ENCODE measurements at places on chromosomes 3 and 15. TPM values are rescaled to one million over a fixed set of nuclear protein-coding genes. Genes with fewer than 3 reads are reported as not detected.

DNA sequence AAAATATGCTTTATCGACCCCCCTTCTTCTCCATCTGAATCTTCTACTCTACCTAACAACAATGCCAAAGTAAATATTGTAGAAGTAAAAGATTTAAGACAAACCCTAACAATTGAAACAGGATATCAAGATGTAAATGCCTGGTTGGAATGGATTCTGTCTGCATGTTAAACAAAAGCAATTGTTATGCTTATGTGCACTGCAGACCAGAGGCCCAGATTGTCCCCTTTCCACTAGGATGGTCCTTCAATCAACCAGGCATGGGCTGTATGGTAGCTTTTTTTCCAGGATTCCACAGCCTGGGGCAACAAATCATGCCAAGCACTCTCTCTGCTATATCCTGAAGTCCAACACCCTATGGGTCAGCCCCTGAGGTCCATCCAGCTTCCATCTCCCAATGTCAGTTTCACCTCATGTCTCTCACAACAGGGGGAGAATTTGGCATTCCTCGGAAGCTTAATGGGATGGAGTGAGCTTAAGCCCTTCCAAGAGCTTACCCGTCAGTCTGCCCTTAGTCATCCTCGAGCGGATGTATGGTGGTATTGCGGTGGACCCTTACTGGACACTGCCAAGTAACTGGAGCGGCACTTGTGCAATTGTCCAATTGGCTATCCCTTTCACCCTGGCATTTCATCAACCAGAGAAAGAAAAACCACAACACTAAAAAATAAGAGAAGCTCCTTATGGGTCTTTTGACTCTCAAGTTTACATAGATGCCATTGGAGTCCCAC lies 36.2 kb downstream of the ZNF589 start:
- no peak overlapping the region for H3K4me3 ChIP-seq
- no peaks in the 10 kb centered on the region for H3K36me3 ChIP-seq
- no peaks in the 10 kb centered on the region for H3K27me3 ChIP-seq
- no peak overlapping the region for H3K27ac ChIP-seq
- DNase-seq = no peak

- peaks cover 4% of the 10 kb centered on the region for H3K4me1 ChIP-seq
- no peak overlapping the region for H3K27ac ChIP-seq
- no peaks in the 10 kb centered on the region for H3K36me3 ChIP-seq
Observed at GRCh38 chr3:115512565-115513415, 110.5 kb upstream of the GAP43 start.

DNA sequence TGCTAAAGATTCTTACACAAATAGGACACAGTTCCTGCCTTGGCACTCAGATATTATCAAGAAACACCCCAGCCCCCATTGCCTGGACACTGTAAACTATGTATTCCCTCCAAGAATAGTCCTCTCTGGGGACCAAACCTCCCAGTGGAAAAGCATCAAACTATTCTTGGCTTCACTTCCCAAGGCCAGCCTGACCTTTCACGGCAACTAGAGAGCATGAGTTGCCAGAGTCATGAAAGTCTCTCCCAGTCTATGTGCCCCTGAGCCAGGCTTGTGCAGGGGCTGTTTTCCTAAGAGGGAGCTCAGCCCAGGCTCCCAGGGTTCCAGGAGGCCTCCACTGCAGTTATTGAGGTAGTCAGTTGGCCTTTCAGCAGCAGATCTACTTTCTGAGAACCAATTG lies 251.9 kb upstream of the TGFBR2 start:
- H3K4me3 ChIP-seq = no peak overlapping the region
- H3K36me3 ChIP-seq = no peaks in the 10 kb centered on the region
- no peaks in the 10 kb centered on the region for H3K27me3 ChIP-seq
- DNase-seq = no peak
- peaks cover 24% of the 10 kb centered on the region for H3K4me1 ChIP-seq

The SLC22A14 gene
- total RNA-seq = not detected

- peak within 1 kb of the TSS; percentile 37 for H3K4me3 ChIP-seq
- H3K27me3 ChIP-seq = peaks cover 17% of the 10 kb centered on the region
- H3K36me3 ChIP-seq = no peaks in the 10 kb centered on the region
- no peaks in the 10 kb centered on the region for H3K4me1 ChIP-seq
- peak within 1 kb of the TSS; percentile 36 for H3K27ac ChIP-seq
- DNase-seq = peak; percentile 26
Observed at GRCh38 chr15:76011627-76012551, at the start of gene NRG4. NRG4 (minus strand) TSS chr15:76012424; CDS start chr15:76011230, 1,194 bp downstream.

The SHC4 gene
- 0.96 TPM for total RNA-seq

DNA sequence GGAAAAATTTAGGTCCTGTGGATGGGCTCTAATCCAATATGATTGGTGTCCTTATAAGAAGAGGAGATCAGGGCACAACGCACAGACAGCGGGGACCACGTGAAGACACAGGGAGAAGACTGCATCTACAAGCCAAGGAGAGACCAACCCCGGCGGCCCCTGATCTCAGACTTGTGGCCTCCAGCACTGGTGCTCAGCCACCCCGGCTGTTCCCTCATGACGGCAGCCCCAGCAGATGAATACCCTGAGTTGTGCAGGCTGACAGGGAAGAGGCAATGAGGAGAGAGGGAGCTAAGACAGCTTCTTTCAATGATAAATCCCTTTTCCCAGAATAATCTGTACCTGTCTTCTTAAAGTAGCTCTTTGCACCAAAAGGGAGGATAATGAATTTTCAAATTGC lies 33.3 kb upstream of the CGNL1 start:
- H3K27me3 ChIP-seq = no peaks in the 10 kb centered on the region
- no peaks in the 10 kb centered on the region for H3K4me1 ChIP-seq
- no peak overlapping the region for H3K27ac ChIP-seq

- no peak overlapping the region for H3K4me3 ChIP-seq
- H3K27me3 ChIP-seq = no peaks in the 10 kb centered on the region
- no peaks in the 10 kb centered on the region for H3K36me3 ChIP-seq
- no peak overlapping the region for H3K27ac ChIP-seq
- DNase-seq = no peak
Observed at GRCh38 chr3:173745952-173746682, 348.6 kb downstream of the NLGN1 start.

The LRRN1 gene
- 0.32 TPM for total RNA-seq

- H3K36me3 ChIP-seq = no peaks in the 10 kb centered on the region
- H3K27ac ChIP-seq = no peak overlapping the region
- no peaks in the 10 kb centered on the region for H3K4me1 ChIP-seq
- no peak overlapping the region for H3K4me3 ChIP-seq
Observed at GRCh38 chr3:11953778-11954177, 50.4 kb upstream of the SYN2 start.

GRCh38 chr3:179447251-179447650 lies 4.0 kb downstream of the GNB4 start:
- H3K27ac ChIP-seq = no peak overlapping the region
- no peaks in the 10 kb centered on the region for H3K4me1 ChIP-seq
- no peaks in the 10 kb centered on the region for H3K36me3 ChIP-seq
- no peak for DNase-seq

GRCh38 chr3:188097791-188098190 lies 56.2 kb upstream of the LPP start:
- DNase-seq = no peak
- H3K4me1 ChIP-seq = no peaks in the 10 kb centered on the region
- H3K27me3 ChIP-seq = no peaks in the 10 kb centered on the region
- H3K36me3 ChIP-seq = no peaks in the 10 kb centered on the region
- no peak overlapping the region for H3K27ac ChIP-seq
- H3K4me3 ChIP-seq = no peak overlapping the region

DNA sequence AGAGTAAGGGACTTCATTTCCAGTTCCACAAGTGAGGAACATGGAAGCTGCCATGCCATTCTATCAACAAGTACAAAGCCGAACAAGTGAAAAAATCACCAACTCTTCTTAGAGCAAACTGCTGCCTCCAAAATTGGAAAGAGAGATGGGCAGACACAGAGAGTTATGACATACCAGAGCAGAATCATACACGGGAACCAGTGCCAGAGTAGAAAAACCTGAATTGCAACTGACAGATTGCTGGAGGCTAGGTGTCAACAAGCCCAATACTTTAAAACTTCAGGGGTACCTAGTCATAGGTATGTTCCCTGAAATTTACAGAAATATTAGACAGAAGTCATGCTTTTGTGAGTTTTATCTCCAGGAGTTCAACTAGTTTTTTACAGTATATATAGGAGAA lies 62.0 kb downstream of the TTBK2 start:
- no peak overlapping the region for H3K4me3 ChIP-seq
- no peaks in the 10 kb centered on the region for H3K4me1 ChIP-seq
- no peaks in the 10 kb centered on the region for H3K27me3 ChIP-seq
- no peaks in the 10 kb centered on the region for H3K36me3 ChIP-seq
- no peak overlapping the region for H3K27ac ChIP-seq

- H3K36me3 ChIP-seq = no peaks in the 10 kb centered on the region
- H3K27me3 ChIP-seq = no peaks in the 10 kb centered on the region
- no peak overlapping the region for H3K27ac ChIP-seq
Observed at GRCh38 chr15:50452927-50453326, 28.7 kb downstream of the USP8 start.

DNA sequence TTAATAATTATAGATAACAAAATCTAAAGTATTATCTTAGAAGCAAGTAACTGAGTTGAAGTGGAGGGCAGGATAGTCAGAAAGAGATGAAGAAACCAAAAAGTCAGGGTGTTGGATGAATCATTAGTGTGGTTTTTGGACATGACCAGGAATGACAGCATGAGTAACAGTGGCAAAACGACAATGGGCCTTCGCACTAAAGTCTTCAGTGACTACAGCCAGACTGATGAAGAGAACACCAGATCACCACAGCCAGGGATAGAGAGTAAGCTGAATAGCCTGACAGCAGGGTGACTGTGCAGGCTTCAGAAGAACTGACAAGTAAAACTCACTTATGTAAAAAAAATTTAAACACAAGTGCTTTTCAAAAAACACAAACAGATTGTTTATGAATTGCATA lies 96.0 kb upstream of the MELTF start:
- DNase-seq = no peak
- H3K4me3 ChIP-seq = no peak overlapping the region
- H3K4me1 ChIP-seq = no peaks in the 10 kb centered on the region
- no peaks in the 10 kb centered on the region for H3K36me3 ChIP-seq
- no peaks in the 10 kb centered on the region for H3K27me3 ChIP-seq
- no peak overlapping the region for H3K27ac ChIP-seq

GRCh38 chr3:48112813-48113212 lies 75.4 kb downstream of the CDC25A start:
- no peaks in the 10 kb centered on the region for H3K4me1 ChIP-seq
- H3K27me3 ChIP-seq = no peaks in the 10 kb centered on the region
- H3K27ac ChIP-seq = peak overlapping the region; percentile 36
- DNase-seq = no peak
- H3K4me3 ChIP-seq = no peak overlapping the region

The CIB2 gene
- 10.3 TPM for total RNA-seq

GRCh38 chr15:69718916-69719315 lies 266.3 kb downstream of the RPLP1 start:
- DNase-seq = no peak
- no peak overlapping the region for H3K4me3 ChIP-seq
- H3K27ac ChIP-seq = peak overlapping the region; percentile 38
- no peaks in the 10 kb centered on the region for H3K36me3 ChIP-seq
- H3K4me1 ChIP-seq = peaks cover under 1% of the 10 kb centered on the region
- H3K27me3 ChIP-seq = no peaks in the 10 kb centered on the region

DNA sequence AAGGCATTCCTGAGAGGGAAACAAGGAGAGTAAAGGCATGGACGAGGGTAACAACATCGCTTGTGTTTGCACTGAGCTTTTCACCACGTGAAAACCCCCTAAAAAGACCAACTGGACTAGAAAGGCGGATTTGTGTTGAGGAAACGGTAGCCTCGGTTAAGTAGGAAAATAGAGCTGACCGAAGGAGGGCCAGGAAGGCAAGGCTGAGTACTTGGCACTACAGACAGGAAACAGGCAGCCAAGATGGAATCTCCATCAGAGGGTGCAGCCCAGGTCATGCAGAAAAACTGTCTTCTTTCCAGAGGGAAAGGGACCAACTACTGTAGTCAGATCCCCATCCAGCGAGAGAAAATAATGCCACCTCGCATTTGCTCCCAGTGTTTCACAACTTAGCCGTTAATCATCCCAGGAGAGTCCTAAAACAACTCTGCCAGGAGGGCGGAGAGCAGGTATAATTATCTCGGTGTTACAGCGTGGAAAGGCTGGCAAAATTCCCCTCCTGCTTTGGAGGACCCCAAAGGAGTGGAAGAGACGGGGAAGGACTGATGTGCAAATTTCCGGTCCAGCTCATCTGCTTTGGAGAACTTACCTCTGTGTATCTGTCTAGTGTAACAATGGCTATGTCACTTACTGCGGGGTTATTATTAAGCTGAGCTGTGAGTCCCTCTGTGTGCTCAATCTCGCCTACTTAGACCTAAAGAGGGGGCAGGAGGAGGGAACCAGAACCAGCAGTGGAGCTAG lies 77.2 kb downstream of the MYO1E start:
- DNase-seq = no peak
- H3K4me1 ChIP-seq = peaks cover 76% of the 10 kb centered on the region
- H3K27ac ChIP-seq = peak overlapping the region; percentile 76
- H3K4me3 ChIP-seq = no peak overlapping the region
- no peaks in the 10 kb centered on the region for H3K27me3 ChIP-seq

The RETNLB gene
- total RNA-seq = 62.7 TPM

- no peaks in the 10 kb centered on the region for H3K27me3 ChIP-seq
- H3K4me1 ChIP-seq = peaks cover 8% of the 10 kb centered on the region
- no peak for DNase-seq
- no peak overlapping the region for H3K4me3 ChIP-seq
Observed at GRCh38 chr15:84647726-84648125, 6.4 kb downstream of the WDR73 start.

DNA sequence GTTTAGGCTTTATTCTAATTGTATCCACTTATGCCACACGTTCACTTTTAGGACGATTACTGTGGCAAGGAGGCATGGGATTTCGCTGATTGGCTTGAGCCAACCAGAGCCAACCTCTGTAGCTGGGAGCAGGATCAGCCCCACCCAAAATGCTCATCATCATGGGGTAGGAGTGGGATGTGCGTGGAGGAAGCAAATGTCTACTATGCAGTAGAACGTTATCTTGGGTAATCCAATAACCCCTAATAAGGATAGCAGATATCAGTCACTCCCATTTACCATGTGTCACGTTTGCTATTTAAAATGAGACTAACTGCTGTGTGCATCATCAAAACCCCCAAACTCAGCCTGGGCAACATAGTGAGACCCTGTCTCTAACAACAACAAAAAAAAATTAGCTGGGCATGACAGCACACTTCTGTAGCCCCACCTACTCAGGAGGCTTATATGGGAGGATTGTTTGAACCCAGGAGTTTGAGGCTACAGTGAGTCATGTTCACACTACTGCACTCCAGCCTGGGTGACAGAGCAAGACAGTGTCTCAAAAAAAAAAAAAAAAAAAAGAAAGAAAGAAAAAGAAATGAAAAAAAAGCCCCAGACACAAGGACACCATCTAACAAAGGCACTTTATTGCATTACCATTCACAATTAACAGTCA lies 17.8 kb upstream of the ITGB5 start:
- peaks cover 9% of the 10 kb centered on the region for H3K4me1 ChIP-seq
- H3K27ac ChIP-seq = no peak overlapping the region
- no peaks in the 10 kb centered on the region for H3K27me3 ChIP-seq
- no peak overlapping the region for H3K4me3 ChIP-seq

DNA sequence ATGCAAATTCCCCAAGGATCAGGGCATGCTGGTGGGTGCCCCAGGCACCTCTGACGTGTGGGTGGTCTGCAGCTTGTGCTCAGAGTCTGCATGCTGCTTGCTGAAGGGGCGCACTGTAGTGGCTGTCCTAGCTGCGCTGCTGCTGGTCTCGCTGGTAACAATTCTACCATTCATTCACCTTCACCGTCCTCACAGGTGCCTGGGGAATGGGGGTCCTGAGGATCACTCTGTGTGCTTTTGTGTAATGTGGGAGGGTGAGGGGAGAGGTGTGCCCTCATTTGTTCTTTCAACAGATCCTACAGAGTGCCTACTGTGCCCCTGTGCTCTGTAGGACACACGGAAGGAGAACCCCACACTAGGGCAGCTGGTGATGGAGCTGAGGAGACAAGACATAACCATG lies 2.1 kb upstream of the ITGA11 start:
- H3K4me3 ChIP-seq = no peak overlapping the region
- H3K36me3 ChIP-seq = no peaks in the 10 kb centered on the region
- H3K27ac ChIP-seq = no peak overlapping the region
- DNase-seq = no peak
- H3K4me1 ChIP-seq = peaks cover 18% of the 10 kb centered on the region

The RASGRP1 gene
- total RNA-seq = 10.8 TPM

The PROK2 gene
- not detected for total RNA-seq

The MLF1 gene
- total RNA-seq = 21.7 TPM
